Stimulated activated CD4-positive, alpha-beta T cell treated with anti-CD3 and anti-CD28 coated beads, Interleukin-2, amount 100 ng/mL, for 48 hours (primary cell): ENCODE measurements at places on chromosomes 1 and 21.

DNA sequence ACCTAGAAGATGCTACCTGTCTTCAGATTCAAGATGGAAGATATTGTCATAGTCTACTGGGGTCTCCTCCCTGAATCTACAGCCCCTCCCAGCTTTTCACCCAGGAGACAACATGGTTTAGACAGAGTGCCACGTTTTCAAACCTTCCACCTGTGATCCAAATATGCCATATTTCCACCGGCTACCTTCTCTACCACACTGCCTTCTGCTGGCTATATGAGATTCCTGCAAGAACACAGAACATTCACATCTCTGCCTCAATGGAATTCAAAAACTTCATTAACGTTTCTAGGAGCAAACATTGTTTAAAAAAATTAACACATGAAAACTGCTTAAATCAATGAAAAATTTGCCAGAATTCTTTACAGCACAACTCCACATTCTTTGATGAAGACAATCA is 12.9 kb upstream of the LELP1 start:
- no peak for DNase-seq

- DNase-seq, result no peak
Measured at GRCh38 chr1:243851257-243851756, 1.3 kb upstream of the AKT3 start.

- DNase-seq, result no peak
Measured at GRCh38 chr21:41170859-41171609, 3.1 kb downstream of the BACE2 start.

DNA sequence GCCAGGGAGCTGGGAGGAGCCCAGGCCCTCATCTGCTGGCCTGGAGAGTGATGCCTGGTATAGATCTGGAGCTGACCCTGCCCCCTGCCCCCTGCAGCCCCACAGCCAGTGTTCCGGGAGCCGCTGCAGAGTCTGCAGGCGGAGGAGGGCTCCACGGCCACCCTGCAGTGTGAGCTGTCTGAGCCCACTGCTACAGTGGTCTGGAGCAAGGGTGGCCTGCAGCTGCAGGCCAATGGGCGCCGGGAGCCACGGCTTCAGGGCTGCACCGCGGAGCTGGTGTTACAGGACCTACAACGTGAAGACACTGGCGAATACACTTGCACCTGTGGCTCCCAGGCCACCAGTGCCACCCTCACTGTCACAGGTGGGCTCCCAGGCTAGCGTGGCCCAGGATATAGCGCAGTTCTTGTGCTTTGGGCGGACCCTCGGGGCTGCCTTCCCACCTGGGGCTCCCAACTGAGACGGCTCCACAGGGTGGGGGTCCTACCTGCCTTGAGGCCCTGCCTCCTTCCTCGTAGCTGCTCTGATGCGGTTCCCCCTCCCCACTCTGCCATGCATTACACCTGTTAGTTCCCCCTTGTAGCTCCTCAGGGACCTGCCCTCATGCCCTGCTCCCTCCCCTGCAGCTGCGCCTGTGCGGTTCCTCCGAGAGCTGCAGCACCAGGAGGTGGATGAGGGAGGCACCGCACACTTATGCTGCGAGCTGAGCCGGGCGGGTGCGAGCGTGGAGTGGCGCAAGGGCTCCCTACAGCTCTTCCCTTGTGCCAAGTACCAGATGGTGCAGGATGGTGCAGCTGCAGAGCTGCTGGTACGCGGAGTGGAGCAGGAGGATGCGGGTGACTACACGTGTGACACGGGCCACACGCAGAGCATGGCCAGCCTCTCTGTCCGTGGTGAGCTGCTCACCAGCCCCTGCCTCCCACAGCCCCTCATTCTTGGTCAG is 98.7 kb downstream of the OBSCN start:
- DNase-seq, result no peak

- no peak for DNase-seq
Measured at GRCh38 chr1:23651069-23651808, 40.4 kb upstream of the RPL11 start.

DNA sequence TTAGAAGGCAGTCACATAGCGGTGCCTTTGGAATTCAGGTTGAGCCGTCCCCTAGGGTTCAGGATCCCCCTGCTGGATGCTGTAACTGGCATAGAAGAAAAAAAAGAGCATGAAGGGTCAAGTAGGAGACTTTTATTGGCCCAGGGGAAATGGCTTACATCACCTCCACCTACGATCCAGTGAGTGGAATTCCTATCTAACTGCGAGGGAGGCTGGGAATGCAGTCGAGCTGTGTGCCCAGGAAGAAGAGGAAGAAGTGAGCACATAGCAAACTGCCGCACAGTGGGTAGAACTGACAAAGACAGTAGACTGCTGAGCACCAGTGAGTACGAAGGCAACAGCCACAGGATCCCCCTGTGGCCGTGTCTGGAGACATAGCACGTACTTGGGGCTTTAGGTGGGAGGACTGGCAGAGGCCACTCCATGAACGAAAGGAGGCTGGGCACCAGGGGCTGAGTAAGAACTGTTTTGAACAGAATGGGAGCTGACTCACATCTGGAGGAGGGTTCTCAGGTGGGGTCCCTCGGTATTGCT is 79.2 kb downstream of the RNF220 start:
- DNase-seq, result no peak
